Placental epithelial cell (primary cell): ENCODE measurements at places on chromosomes 6 and 20. TPM values are rescaled to one million over a fixed set of nuclear protein-coding genes. Genes with fewer than 3 reads are reported as not detected.

Gene PAK5
- total RNA-seq = not detected in 2 replicates

Gene RIMS1
- total RNA-seq = not detected in 2 replicates

Gene LZTS3
- total RNA-seq = 6.1 and 6.7 TPM in 2 replicates

Gene MOXD1
- 71.0 and 119 TPM in 2 replicates for total RNA-seq

Gene TGM3
- not detected in 2 replicates for total RNA-seq

Gene IP6K3
- total RNA-seq = 2.4 and 6.3 TPM in 2 replicates

Gene PACRG
- 0.22 and 0.79 TPM in 2 replicates for total RNA-seq

Gene TNF
- total RNA-seq = 1.2 and 1.5 TPM in 2 replicates

Gene OSTM1
- total RNA-seq = 5.1 and 27.1 TPM in 2 replicates

Gene MUC22
- total RNA-seq = 0.11 TPM in 1 of 2 replicates, not detected in the other

Gene MACROD2
- total RNA-seq = 0.65 and 2.7 TPM in 2 replicates

Gene C6orf141
- not detected in 2 replicates for total RNA-seq

Gene POM121L2
- not detected in 2 replicates for total RNA-seq

Gene WFDC10B
- not detected in 2 replicates for total RNA-seq

Gene WFDC2
- 12.9 and 31.8 TPM in 2 replicates for total RNA-seq

Gene OTOR
- total RNA-seq = not detected in 2 replicates

Gene HLA-DQB2
- not detected in 2 replicates for total RNA-seq

Gene LTB
- not detected in 2 replicates for total RNA-seq

Gene C20orf144
- total RNA-seq = 0.33 and 0.39 TPM in 2 replicates

Gene BPI
- not detected in 2 replicates for total RNA-seq

Gene FAM209B
- not detected in 2 replicates for total RNA-seq

Gene OR12D2
- total RNA-seq = not detected in 2 replicates

Gene BPIFB4
- total RNA-seq = not detected in 2 replicates

Gene GRIK2
- 1.2 TPM in 1 of 2 replicates, not detected in the other for total RNA-seq

Gene BMP2
- 0.65 and 0.79 TPM in 2 replicates for total RNA-seq

Gene PNLDC1
- 0.11 TPM in 1 of 2 replicates, not detected in the other for total RNA-seq

Gene NFATC2
- 1.2 and 5.1 TPM in 2 replicates for total RNA-seq

Gene PLEKHG1
- total RNA-seq = 1.5 and 3.1 TPM in 2 replicates

Gene ELOVL2
- total RNA-seq = not detected in 2 replicates

Gene PGC
- not detected in 2 replicates for total RNA-seq

Gene SIRPB2
- under 0.01 TPM in 1 of 2 replicates, not detected in the other for total RNA-seq

Gene TAP1
- 13.0 and 26.2 TPM in 2 replicates for total RNA-seq

Gene TAAR8
- not detected in 2 replicates for total RNA-seq

Gene LPA
- not detected in 2 replicates for total RNA-seq

Gene HLA-DMB
- under 0.01 TPM in 1 of 2 replicates, not detected in the other for total RNA-seq

Gene ULBP2
- total RNA-seq = 1.6 and 5.1 TPM in 2 replicates

Gene MTCH1
- 155 and 174 TPM in 2 replicates for total RNA-seq

Gene SIGLEC1
- not detected in 2 replicates for total RNA-seq

Gene FOXA2
- not detected in 2 replicates for total RNA-seq

Gene BPIFB1
- not detected in 2 replicates for total RNA-seq

Gene ANKRD6
- 3.1 and 14.5 TPM in 2 replicates for total RNA-seq

Gene MAFB
- 33.2 and 79.3 TPM in 2 replicates for total RNA-seq

Gene PRKN
- total RNA-seq = 0.22 and 2.7 TPM in 2 replicates

Gene ADISSP
- total RNA-seq = 13.3 and 26.8 TPM in 2 replicates

Gene LST1
- total RNA-seq = not detected in 2 replicates

Gene F13A1
- total RNA-seq = not detected in 2 replicates

Gene RAET1G
- 0.43 and 0.79 TPM in 2 replicates for total RNA-seq

Gene RIPOR3
- 0.22 and 0.39 TPM in 2 replicates for total RNA-seq

Gene ADGRF5
- total RNA-seq = 6.7 and 13.7 TPM in 2 replicates
